ENCODE measurements at places on chromosomes 1 and 21. TPM values are rescaled to one million over a fixed set of nuclear protein-coding genes. Genes with fewer than 3 reads are reported as not detected.

GRCh38 chr1:163213626-163214025 is 10.9 kb upstream of the RGS5 start:
- DNase-seq, result no peak

GRCh38 chr1:169105434-169106094 is 926 bp upstream of the ATP1B1 start:
- no peak for DNase-seq

DNA sequence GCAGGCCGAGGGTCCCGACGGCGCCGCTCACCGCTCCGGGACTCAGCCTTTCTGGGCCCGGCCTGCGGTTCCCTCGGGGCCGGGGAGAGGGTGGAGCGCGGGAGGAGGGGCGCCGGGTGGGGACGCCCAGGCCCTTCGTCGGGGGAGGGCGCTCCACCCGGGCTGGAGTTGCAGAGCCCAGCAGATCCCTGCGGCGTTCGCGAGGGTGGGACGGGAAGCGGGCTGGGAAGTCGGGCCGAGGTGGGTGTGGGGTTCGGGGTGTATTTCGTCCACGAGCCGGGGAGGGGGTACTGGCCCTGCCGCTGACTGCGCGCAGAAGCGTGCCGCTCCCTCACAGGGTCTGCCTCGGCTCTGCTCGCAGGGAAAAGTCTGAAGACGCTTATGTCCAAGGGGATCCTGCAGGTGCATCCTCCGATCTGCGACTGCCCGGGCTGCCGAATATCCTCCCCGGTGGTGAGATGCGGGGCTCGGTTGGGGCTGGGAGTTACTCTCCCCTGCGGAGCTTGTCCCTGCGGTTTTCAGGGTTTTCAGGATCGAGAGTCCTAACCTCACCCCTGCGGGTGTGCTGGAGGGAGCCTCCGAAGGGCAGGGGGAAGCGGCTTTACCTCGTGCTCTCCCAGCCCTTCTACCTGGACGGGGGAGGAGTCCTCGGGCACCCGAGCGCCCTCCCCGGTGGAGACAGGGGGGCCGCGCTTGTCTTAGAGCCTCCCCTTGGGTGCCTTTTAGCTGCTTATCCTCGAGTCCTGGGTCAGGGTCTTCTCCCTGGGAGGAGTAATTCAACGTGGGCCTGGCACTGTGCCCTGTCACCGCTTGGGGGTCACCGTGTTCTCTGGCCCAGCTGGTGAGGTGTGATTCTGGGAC is 2.1 kb downstream of the SAMD11 start:
- DNase-seq, result no peak

ITSN1 gene
- 27.1 TPM for total RNA-seq

LHX8 gene
- total RNA-seq, result 1.3 TPM

DNA sequence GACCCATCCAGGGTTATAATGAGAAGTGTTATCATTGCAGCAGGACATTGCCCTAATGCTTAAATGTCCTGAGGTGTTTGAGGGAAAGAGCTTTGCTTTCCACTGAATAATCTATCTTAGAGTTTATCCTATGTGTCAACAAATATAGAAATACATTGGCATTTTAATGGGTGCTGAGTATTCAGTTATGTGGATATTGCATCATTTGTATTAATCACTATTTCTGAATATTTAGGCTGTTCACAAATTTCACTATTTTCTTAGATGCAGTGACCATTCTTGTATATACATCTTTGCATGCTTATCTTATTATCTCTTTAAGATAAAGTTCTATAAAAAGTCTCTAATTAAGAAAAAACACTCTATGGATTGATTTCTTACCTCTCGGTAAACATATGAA is 18.2 kb downstream of the TRIM67 start:
- no peak for DNase-seq

- no peak for DNase-seq
Observed at GRCh38 chr1:4176841-4177240, 276.8 kb upstream of the C1orf174 start.

DNA sequence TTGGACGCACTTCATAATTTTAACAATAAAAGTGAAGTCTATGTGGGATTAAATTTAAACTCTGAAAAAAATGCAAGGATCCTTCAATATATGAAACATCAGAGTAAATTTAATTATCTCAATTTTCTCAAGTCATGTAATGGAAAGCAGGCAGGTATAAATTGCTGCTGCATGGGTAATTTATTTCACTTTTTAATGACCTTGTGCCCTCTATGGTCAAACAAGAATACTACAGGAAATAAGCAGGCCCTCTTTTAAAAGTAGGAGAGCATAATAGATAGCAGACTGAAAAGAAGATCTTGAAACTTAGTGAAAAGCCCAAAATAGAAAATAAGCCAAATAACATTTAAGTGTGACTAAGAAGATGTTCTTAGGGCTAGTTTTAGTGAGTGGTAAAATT is 22.9 kb downstream of the BCAS2 start:
- DNase-seq, result no peak

ATP6V1G3 gene
- total RNA-seq, result not detected

GRCh38 chr1:153437236-153437635 is 20.9 kb downstream of the S100A7A start:
- DNase-seq, result no peak

EPHA2 gene
- 87.5 TPM for total RNA-seq

DNA sequence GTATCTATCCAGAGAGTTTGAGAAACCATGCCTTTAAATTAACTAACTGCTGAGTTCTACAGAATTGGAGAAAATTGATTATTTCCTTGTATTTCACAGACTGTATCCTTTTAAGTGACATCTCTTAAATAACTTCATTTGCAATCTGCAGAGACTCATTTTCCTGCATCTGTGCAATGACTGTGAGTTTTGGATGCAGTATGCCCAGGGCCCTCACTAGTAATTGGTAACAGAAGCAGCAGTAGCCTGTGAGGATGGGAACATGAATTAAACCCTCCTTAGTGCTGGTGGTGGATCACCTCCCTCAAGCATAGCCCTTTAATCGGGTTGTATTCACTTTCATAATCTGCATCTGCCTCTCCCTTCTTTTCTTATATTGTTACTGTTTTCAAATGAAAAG is 21.7 kb upstream of the SH3D21 start:
- no peak for DNase-seq

GREM2 gene
- 0.45 TPM for total RNA-seq

GRCh38 chr1:57270927-57271698 is 152.7 kb downstream of the DAB1 start:
- DNase-seq, result no peak

GRCh38 chr1:182166750-182167149 is 105.2 kb upstream of the ZNF648 start:
- DNase-seq, result no peak
